CD4-positive, alpha-beta T cell (primary cell): ENCODE measurements at places on chromosomes 12 and 14. TPM values are rescaled to one million over a fixed set of nuclear protein-coding genes. Genes with fewer than 3 reads are reported as not detected.
A peak's percentile ranks its signal among the peaks of the same experiment; 100 is the strongest.

GRCh38 chr14:55446127-55446736, 5.8 kb upstream of the TBPL2 start:
- DNase-seq = peak; percentile 44

DNA sequence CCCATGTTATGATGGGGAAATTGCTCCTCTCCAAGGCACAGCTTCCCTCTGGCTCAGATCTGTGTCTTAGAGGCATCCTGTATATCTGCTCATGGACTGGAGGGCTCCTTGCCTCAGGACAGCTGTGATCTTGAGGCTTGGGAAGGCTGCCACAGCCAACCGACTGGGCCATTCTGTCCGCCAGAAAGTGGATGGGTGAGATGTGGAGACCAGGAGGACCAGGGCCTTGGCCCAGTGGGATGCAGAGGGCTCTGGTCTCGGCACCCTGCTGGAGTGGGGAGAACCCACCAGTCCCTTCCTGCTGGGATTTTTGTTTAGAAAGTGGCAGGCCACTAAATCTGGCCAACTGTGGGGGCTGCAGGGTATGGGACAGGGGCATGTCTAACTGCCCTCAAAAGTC, 148.6 kb downstream of the CALM1 start:
- DNase-seq = no peak

SNX6 gene
- total RNA-seq = 55.8 TPM

- no peak for DNase-seq
Measured at GRCh38 chr12:56469007-56469930, 891 bp downstream of the SPRYD4 start.

- DNase-seq = no peak
Measured at GRCh38 chr14:53002576-53002975, 51.7 kb upstream of the FERMT2 start.

DNA sequence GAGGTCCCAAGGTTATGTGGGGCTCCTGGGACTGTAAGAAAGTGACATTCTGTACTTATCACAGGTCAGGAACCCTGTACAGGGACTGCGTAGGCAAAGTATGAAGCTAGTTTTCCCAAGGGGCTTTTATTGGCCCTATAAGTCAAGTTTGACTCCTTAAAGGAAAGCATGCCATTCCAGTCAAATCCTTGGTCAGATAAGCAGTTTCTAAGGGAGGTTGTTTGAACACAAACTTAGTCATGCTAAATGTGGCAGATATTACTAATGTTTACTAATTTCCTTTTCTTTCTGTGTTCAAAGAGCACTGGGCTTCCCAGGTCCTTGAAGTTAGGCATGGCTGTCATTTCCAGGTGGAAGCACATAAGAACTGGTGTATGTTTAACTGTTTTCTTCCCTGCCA, 472.4 kb downstream of the ATP23 start:
- DNase-seq = no peak

DNA sequence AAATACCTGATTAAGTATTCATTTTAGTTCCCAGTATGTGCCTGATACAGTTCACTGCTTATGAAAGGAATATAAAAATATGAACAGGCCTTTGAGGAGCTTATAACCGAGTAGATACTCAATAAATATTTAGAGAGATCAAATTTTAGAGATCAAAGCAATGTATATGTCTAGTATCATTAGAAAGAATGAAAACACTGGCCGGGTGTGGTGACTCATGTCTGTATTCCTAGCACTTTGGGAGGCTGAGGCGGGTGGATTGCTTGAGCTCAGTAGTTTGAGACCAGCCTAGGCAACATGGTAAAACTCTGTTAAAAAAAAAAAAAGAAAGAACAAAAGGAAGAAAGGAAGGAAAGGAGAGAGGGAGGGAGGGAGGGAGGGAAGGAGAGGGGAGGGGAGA, 113.2 kb upstream of the EEA1 start:
- no peak for DNase-seq

GRCh38 chr12:91777268-91777992, 368.2 kb downstream of the BTG1 start:
- DNase-seq = no peak

- DNase-seq = no peak
Measured at GRCh38 chr12:67710582-67710981, 62.0 kb downstream of the DYRK2 start.

DNA sequence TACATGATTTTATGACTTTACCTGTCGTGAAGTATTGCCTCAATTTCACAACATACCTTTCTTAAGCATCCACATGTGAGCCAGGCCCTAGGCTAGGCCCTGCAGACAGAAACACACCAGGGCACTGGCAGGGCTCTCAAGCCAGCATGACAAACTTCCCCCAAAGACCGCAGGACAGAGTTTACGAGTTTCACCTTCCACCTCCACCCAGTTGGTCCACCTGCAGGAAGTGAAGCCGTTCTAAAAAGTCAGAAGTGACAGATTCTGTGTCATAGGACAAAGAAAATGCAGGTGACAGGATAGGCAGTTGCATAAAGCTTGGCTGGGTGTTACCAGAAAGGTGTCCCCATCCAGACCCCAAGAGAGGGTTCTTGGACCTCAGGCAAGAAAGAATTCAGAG, 382.3 kb downstream of the PCNX1 start:
- DNase-seq = peak; percentile 5

GRCh38 chr12:121916719-121917118, 1.7 kb upstream of the CFAP251 start:
- DNase-seq = no peak

GRCh38 chr12:106721915-106722314, 52.6 kb upstream of the RIC8B start:
- DNase-seq = no peak

ALDH1L2 gene
- total RNA-seq = not detected

DNA sequence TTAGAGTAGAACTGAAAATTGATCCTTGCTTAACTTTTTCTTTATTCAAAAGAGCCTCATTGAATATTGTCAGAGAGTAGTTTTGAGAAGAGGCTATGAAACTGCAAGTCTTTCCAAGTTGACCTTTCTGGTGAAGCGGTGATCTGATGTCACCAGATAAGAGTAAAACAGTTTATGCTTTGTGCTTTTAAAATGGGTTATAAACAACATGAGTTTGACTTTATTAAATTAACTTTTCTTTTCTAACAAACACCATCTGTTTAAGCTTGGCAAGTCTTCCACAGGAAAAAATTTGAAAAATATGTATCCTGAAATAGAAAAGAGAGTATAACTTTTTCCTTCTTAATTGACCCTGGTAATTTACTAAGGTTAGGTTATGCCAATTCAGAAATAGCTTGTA, 408.7 kb upstream of the NOVA1 start:
- DNase-seq = no peak

- peak; percentile 58 for DNase-seq
Measured at GRCh38 chr12:67482751-67483661, 165.5 kb upstream of the DYRK2 start.

DNA sequence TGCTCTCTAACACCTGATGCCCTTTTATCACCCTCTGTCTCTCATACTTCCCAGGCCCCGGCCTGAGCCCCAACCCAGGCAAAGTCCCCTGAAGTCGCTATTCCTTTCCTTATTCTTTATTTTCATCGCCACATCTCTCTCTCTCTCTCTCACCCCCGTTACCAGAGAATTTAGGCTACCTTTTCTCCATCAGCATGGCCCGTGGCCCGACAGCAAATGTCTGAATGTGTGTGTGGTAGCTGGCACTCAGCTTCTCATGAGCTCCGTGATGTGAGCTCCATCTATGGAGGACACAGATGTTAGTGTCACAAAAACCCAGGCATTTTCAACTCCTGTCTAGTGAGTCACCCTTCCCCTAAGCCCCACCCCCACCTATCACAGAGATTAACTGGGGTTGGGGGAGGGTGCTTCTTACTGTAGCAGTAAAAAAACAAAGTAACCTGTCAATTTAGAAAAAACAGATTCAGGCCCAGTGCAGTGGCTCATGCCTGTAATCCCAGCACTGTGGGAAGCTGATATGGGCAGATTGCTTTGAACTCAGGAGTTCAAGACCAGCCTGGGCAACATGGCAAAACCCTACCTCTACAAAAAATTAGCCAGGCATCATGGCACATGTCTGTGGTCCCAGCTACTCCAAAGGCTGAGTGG, 53.8 kb downstream of the VCPKMT start:
- peak; percentile 74 for DNase-seq

GRCh38 chr12:47747596-47748506, 10.8 kb downstream of the RAPGEF3 start:
- no peak for DNase-seq

MYG1 gene
- total RNA-seq = 33.8 TPM

GRCh38 chr12:27220055-27220987, 23.8 kb upstream of the STK38L start:
- DNase-seq = no peak

DNA sequence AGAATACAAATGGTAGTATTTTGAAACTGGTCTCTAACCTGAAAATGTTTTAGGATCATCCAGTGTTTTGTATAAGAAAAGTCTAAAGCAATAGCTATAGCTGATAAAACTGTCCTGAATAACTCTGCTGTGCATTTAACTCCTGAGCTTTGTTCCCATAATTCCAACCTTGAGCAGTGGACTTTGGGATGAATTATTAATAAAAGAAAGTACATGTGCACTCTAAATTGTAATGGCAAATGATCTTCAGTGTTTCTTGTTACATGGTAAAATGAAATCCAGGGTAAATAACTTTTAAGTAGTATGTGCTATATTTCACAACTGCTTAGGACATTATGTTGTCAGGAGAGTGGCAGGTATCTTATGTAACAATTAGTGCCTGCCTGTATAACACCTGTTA, 345.6 kb downstream of the SLC16A7 start:
- DNase-seq = no peak

ANG gene
- total RNA-seq = 0.92 TPM

RNU7-1 gene
- not detected for total RNA-seq

KRT75 gene
- total RNA-seq = not detected

- DNase-seq = no peak
Measured at GRCh38 chr12:67732857-67733256, 84.3 kb downstream of the DYRK2 start.

GRCh38 chr12:49818241-49818895, 9.8 kb downstream of the NCKAP5L start:
- no peak for DNase-seq

GRCh38 chr14:45254771-45255170, 1.8 kb upstream of the MIS18BP1 start:
- DNase-seq = no peak

GRCh38 chr14:61467296-61467695, 145.9 kb downstream of the PRKCH start:
- DNase-seq = no peak

DACT1 gene
- total RNA-seq = 1.3 TPM

DNA sequence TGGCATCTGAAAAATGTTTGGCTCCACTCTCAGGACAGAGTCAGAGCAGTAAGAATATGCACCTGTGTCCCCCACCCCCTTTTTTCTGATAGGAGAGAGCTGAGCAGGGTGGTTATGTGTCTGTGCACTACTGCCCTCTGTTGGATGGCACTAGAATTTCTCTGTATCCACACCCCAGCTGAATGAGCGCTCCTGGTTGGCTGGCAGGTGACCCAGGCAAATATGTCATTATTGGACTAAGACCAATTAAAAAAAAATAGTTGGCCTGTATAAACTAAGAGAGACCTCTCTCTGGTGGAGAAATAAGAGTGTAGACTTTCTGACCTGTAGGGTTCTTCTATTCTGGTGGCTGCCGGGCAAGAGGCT, 107.0 kb downstream of the PTCSC3 start:
- no peak for DNase-seq

DNA sequence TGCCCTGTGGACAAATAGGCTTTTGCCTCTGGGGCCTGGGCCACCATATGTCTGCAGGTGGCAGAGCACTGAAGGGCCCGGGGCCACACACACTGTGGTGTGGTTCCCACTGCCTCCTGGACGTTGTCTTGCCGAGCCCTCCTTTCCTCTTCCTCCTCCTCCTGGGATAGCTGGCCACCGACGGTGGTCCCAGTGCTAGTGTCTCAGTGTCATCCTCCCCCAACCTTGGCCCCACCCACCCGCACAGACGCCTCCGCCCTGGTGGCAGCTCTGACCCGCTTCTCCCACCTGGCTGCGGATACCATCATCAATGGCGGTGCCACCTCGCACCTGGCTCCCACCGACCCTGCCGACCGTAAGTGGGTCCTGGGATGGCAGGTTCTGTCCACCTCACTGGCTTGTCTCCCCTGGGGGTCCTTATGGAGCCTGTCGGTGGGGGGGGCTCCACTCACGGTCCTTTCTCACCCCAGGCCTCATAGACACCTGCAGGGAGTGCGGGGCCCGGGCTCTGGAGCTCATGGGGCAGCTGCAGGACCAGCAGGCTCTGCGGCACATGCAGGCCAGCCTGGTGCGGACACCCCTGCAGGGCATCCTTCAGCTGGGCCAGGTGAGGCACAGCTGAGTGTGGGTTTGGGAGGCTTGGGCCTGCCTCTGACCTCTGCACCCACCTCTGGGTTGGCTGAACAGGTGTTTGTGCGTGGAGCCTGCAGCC, 23.5 kb downstream of the HIP1R start:
- no peak for DNase-seq

- DNase-seq = no peak
Measured at GRCh38 chr12:97666263-97666662, 203.7 kb downstream of the RMST start.

DNA sequence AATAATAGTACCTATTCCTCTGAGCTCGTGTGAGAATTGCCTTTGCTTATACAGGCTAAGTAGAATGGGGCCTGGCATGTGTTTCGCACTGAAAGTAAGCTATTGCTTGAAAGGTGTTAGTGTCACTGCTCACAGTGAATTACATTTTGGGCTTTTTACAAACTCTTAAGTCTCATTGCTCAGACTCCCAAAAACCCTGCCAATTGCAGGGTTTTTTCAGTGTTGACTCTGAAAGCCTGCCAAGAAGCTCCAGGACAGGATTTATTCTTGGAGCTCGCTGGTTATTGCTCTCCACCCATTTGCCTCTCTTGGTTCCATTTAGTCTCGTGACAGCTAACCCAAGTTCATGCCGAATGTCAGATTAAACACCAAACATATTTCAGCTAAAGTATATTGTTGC, 39.8 kb downstream of the NOPCHAP1 start:
- no peak for DNase-seq

- DNase-seq = no peak
Measured at GRCh38 chr12:112017041-112017440, 3.8 kb downstream of the ERP29 start.

DAO gene
- total RNA-seq = not detected

DNA sequence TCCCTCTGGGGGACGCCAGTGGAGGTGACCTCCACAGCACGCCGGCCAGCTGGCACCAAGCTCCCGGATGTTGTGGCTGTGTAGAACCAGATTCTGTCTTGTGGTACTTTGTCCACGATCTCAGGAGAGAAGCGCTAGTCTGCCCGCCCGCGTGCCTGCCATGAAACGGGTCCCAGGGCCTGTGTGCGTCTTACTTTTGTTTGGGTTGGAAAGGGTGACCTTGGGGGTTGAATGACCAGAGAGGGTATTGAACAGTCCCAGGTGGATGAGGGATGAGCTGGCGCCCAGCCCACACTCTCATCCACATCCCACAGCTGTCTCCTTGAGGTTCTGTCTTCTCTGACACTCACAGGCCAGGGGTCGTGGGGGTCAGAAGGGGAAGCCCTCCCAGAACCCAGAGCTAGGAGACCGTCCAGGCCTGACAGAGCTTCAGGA, 78.3 kb downstream of the WDR20 start:
- no peak for DNase-seq

GRCh38 chr14:65517635-65518542, 105.4 kb downstream of the FUT8 start:
- no peak for DNase-seq

- no peak for DNase-seq
Measured at GRCh38 chr12:102753802-102754201, 163.2 kb downstream of the PAH start.

GARIN6 gene
- not detected for total RNA-seq

- no peak for DNase-seq
Measured at GRCh38 chr14:97306133-97306759, 509.1 kb downstream of the VRK1 start.

PMEL gene
- total RNA-seq = not detected

- no peak for DNase-seq
Measured at GRCh38 chr12:106863189-106863588, 88.7 kb downstream of the RIC8B start.
